ENCODE measurements at places on chromosomes 7 and 10.

DNA sequence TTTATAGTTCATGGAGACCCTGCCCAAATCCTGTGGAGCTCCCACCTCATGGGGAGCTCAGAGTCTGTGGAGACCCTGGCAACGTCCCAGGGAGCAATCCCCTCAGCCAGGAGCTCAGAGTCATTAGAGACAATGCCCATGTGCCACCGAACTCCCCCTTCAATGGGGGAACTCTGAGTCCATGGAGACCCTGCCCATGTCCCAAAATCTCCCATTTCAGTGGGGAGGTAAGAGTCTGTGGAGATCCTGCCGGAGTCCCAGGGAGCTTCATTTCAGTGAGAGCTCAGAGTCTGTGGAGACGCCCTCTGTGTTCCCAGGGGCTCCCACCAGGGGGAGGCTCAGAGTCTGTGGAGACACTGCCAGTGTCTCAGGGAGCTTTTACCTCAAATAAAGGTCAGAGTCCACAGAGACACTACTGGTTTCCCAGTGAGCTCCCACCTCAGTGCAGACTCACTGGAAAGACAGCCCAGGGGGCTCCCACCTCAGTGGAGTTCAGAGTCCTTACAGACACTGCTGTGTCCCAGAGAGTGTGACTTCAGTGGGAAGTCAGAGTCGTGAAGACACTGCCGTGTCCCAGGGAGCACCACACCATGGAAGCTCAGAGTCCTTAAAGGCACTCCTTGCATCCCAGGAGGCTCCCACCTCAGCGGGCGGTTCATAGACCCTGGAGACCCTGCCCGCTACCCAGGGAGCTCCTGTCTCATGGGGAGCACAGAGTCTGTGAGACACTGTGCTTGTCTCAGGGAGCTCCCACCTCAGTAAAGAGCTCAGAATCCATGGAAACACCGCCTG lies 5.0 kb downstream of the MYO1G start:
- DNase-seq: no peak

DNA sequence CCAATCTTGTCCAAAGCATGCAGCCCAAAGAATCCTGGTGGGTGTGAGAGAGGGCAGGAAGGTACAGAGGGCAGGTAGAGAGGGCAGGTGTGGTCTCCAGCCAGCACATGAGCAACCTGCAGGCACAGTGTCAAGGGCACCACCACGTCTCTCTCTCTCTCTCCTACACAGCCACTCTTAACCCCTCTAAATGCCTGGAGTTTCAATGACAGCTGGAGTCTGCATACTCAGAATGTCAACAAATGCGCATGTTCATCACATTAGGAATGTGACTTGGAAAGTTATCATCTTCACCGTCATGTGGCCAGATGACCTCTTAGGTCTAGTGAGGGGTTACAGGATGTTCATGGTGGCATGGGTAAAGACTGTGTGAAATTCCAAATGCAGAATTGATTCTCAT lies 456.8 kb downstream of the SORCS1 start:
- DNase-seq: no peak

DNA sequence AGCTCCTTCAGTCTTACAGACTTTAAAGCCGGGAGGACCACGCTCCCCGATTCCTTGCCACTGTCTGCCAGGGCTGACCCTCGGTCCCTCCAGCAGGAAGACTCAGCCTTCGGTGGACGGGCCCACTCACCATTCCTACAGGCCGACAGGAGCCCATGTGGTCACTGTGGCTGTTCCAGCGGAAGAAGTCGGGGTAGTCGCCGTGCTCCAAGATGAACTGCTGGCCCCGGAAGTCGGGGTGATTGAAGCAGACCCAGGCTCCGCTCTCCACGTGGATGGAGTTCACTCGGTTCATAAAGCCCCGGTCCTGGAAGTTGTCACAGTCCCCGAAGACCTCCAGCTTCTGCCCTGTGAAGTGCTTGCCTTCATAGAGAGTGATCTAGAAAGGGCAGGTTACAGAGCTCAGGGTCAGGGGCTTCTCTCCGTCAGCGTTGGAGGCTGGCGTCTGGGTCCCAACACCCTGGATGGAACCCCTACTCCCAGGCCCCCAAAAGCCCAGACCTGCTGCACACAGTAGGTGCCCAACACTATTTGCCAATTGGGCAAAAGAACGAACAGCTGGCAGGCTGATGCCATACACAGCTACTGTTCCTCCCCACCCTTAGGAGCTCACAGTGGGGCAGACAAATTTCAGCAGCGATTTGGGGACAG lies 1.9 kb downstream of the CRYGN start:
- DNase-seq: no peak

GRCh38 chr7:66974986-66975590 lies 20.3 kb downstream of the SBDS start:
- no peak for DNase-seq

DNA sequence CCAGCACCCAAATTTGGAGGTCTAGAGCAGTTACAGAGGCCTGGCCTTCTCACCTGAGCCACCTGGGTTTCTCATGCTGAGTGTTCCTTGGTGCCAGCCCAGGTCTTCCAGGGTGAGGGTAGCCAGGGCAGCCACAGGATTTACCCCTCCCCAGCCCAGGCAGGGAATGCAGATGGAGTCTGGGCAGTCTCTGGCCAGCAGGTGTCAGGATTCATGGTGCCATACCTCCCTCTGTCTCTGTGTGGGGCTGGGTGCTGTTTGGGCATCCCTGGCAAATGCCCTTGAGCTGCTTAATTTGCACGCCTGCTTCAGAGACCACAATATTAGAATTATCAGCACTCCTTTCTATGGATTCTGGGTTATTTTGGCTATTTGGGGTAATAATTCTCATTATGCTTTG lies 246.7 kb downstream of the GFRA1 start:
- DNase-seq: no peak

GRCh38 chr7:19275000-19275399 lies 129.8 kb upstream of the FERD3L start:
- DNase-seq: no peak

DNA sequence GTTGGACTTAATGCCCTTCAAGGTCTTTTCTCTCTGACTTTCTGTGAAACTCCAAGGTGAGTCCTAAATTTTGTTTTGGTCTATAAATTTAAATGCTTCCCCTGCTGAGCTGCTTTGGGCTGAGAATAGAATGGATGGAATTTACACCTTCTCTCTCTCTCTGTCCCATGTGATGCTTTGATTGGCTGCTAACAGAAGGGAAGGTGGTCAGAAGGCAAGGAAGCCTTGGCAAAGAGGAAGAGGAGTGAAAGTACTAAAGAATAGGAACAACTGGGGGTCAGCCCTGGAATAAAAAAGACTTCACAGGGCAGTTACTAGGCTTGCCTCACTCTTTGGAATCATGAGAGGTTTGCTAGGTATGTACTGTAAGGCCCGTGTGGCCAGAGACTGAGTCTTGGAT lies 260.2 kb downstream of the AUTS2 start:
- DNase-seq: no peak

DNA sequence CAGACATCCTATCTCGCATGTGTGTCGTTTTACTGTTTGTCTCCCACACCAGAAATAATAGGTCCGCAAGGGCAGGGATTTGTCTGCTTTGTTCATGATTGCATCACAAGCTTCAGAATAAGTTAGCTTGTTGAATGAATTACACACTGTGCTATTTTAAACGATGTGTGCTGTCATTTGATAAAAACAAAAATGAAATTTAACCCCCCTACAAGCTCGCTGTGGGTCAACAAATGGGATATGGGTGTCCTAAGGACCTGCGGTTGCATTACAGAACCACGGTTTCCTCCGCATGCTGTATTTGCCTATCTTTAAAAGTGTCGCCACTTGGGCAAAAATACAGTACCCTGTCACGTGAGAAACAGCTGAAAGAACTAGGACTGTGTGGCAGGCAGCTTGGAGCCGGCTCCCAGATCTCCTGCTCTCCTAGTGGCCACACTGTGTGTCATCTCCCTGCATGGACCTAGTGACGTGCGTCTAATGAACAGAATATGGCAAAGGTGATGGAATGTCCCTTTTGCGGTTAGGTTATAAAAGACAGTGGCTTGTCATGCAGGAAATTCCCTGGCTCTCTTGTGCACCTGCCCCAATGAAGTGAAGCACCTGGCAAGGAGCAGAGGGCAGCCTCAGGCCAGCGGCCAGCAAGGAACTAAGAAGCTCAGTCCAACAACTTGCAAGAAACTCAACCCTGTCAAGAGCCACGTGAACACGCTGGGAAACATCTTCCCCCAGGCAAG lies 32.9 kb upstream of the CRYGN start:
- DNase-seq: no peak

DNA sequence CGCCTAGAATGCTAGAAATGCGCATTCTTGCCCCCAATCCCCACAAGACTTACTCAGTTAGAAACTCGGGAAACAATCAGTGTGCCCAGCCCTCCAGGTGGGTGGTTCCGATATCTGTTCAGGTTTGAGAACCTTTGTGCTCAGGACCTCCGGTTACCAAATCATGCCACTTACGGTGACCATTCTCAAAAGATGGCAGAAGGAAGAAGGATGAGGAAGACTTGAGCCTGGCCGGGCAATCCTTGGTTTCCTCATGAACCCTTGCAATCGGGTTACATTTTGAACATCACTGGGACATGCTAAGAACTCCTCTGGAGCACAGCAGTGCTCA lies 52.1 kb downstream of the RBM17 start:
- no peak for DNase-seq

GRCh38 chr10:35781643-35782035 lies 139.5 kb upstream of the FZD8 start:
- DNase-seq: no peak

DNA sequence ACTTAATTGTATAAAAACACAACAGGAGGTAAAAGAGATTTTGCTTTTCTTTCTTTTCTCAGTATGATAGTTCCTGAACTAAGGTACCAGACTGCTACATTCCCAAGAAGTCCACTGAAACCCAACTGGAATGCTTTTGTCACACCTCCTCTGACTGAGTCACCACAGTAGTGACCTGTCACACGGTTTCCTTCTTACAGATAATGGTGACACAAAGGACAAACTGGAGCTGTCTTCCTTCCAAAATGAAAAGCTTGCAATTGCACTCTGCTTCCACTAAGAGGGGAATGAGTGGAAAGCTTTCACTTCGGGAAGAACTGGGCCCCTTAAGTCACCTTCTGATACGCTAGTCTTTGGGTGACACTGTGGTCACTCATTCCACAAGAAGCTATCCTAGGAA lies 122.2 kb downstream of the KMT2E start:
- no peak for DNase-seq

DNA sequence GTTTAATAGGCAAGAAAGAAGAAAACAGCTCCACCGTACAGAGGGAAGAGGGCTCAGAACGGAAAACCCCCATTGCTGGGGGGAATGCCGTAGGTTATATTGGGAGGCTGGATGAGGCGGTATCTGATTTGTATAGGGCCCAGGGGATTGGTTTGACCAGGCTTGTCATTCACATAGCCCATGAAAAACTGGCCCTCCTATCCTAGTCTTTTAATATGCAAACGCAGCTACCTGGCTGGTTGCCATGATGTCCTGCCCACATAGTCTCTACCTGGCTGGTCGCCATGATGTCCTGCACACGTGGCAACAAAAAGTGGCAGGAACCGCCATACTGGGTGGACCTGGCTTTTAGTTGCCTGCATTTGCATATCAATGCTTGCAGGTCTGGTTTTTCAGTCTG lies 84.7 kb downstream of the AUTS2 start:
- no peak for DNase-seq

GRCh38 chr7:150580638-150581394 lies 13.6 kb downstream of the GIMAP4 start:
- DNase-seq: no peak

GRCh38 chr10:133230387-133231195 lies 574 bp downstream of the UTF1 start:
- DNase-seq: no peak

DNA sequence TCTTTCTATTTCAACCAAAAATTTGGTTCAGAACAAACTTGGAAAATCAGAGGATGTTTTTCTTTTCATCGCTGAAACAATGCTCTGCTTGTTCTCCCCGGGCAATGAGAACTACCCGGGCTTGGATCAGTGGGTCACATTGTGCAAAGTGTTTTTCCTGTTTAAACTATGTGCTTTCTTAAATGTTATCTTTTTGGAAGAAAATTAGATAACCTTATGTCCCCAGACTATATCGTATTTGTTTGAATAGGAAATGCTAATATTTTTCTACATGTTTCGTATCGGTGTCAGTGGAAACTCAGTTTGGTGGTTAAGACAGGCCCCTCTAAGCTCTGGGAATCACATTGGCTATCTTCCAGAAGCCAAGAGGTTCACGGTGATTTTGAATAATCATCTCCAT lies 319.5 kb upstream of the NFE2L3 start:
- no peak for DNase-seq

GRCh38 chr7:93651603-93652159 lies 77.2 kb upstream of the CALCR start:
- DNase-seq: no peak

DNA sequence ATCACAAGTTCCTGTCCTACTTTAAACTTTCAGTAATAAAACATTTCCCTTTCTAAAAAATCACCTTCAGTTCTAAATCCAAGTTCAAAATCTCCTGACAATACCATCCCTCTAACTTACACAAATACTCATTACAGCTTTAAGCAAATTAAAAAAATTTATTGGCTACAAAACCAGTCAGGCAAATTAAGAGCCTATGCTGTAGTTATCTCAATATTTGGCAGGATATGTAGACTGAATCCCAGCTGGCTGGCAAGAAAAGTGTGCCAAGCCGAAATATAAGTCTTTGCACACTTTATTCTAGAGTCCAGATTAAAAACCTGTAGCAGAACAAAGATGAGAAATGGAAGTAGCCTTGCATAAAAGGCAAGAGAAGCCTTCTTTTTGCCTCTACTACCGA lies 9.5 kb downstream of the WAPL start:
- no peak for DNase-seq

- DNase-seq: no peak
Observed at GRCh38 chr7:128052404-128052803, 21.2 kb upstream of the LRRC4 start.

DNA sequence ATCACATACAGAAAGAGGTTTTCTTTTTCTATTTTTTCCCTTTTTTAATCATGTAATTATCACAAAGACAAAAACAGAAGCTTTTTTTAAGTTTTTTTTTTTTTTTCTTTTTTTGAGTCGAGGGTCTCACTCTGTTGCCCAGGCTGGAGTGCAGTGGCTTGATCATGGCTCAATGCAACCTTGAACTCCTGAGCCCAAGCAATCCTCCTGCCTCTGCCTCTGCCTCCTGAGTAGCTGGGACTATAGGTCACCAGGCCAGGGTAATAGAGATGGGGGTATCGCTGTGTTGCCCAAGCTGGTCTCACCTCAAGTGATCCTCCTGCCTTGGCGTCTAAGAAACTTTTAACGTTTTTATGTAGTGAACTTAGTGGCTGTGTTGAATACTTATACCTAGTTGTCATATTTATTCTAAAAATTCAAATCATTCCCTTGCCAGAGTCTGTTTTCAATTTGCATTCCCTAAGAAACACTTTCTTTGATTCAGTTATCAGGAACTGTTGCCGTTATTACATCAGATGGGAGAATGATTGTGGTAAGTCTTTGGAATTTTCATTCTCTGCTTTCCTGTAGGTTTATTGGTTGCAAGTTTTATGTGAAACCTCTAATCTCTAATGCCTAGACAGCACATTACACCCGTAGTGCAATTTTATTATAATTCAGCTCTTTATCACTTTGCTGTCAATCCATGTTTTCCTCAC lies 1.3 kb downstream of the LSM8 start:
- DNase-seq: no peak

DNA sequence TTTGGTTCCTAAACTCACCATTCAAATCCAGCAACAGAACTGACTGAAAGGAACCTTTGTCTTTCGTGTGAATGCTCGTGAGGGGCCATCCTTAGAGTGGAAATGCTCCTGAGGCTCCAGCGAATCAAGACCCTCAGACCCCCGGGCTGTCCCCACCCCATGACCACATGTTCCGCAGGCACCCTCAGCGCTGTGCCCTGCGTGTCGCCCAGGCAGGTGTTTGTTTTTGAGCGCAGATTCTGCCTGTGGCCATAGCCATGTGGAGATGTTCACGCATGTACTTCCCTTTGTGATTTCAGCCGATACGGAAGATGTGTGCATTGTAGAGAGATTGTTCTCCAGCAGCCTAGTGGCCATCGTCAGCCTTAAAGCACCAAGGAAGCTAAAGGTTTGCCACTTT lies 24.2 kb downstream of the WIPI2 start:
- DNase-seq: no peak

Measured in ureter (tissue), 1 donor.